Activated CD4-positive, alpha-beta memory T cell treated with anti-CD3 and anti-CD28 coated beads for 36 hours (primary cell): ENCODE measurements at places on chromosomes 5 and 9. TPM values are rescaled to one million over a fixed set of nuclear protein-coding genes. Genes with fewer than 3 reads are reported as not detected.
A peak's percentile ranks its signal among the peaks of the same experiment; 100 is the strongest.

BSPRY gene
- 8.5 TPM for total RNA-seq

ENG gene
- total RNA-seq, result 12.2 TPM

GRCh38 chr9:3541206-3541605, 15.4 kb upstream of the RFX3 start:
- no peaks in the 10 kb centered on the region for H3K27me3 ChIP-seq
- H3K36me3 ChIP-seq, result peaks cover 1% of the 10 kb centered on the region
- H3K27ac ChIP-seq, result no peak overlapping the region
- peaks cover 14% of the 10 kb centered on the region for H3K4me1 ChIP-seq
- no peak for DNase-seq
- H3K4me3 ChIP-seq, result no peak overlapping the region

- H3K36me3 ChIP-seq, result no peaks in the 10 kb centered on the region
- H3K27ac ChIP-seq, result no peak overlapping the region
- peaks cover 31% of the 10 kb centered on the region for H3K4me1 ChIP-seq
- no peaks in the 10 kb centered on the region for H3K27me3 ChIP-seq
- H3K4me3 ChIP-seq, result no peak overlapping the region
- DNase-seq, result no peak
Measured at GRCh38 chr9:36134761-36135505, 1.6 kb upstream of the GLIPR2 start.

DNA sequence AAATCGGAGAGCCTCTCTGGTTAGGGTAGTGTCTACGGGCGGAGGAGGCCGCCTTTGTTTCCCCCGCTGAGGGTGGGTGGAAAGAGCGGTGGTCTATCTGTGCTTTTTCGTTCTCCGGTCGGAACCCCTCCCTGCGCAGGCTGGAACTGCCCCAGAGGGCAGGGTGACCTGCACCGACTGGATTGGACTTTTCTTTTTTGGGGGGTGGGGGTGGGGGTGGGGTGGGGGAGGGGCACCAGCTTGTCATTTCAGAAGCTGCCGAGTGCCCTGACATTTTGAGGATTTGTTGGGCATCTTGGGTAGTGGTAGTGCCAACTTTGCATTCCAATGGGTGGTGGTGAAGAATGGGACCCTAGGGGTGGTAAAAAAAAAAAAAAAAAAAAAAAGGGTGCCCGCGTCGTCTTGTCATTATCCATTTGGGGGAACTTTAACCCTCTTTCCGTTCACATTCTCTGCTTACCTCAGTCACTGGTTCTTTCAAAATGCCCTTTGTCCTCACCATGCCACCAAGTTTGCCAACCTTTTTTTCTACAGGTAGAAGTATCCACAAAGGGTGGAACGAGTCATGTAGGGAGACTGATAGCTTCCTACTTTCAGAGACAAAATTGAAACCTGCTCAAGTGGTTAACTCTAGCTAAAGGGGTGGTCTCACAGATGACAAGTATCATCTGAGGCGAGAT, 1.3 kb downstream of the UBE2R2 start:
- no peak for DNase-seq
- H3K4me1 ChIP-seq, result peaks cover 51% of the 10 kb centered on the region
- peak overlapping the region; percentile 82 for H3K4me3 ChIP-seq
- no peaks in the 10 kb centered on the region for H3K27me3 ChIP-seq
- H3K27ac ChIP-seq, result peak overlapping the region; percentile 93

GRCh38 chr5:138502121-138502520, 36.8 kb downstream of the EGR1 start:
- no peak overlapping the region for H3K4me3 ChIP-seq
- no peaks in the 10 kb centered on the region for H3K27me3 ChIP-seq
- no peak overlapping the region for H3K27ac ChIP-seq
- H3K4me1 ChIP-seq, result no peaks in the 10 kb centered on the region
